Right atrium auricular region (tissue), 2 donors: ENCODE measurements at places on chromosomes 5 and 9. TPM values are rescaled to one million over a fixed set of nuclear protein-coding genes. Genes with fewer than 3 reads are reported as not detected.

- no peak for DNase-seq
These were observed 25.9 kb downstream of the CDC42SE2 start for GRCh38 chr5:131289738-131290137.

DNA sequence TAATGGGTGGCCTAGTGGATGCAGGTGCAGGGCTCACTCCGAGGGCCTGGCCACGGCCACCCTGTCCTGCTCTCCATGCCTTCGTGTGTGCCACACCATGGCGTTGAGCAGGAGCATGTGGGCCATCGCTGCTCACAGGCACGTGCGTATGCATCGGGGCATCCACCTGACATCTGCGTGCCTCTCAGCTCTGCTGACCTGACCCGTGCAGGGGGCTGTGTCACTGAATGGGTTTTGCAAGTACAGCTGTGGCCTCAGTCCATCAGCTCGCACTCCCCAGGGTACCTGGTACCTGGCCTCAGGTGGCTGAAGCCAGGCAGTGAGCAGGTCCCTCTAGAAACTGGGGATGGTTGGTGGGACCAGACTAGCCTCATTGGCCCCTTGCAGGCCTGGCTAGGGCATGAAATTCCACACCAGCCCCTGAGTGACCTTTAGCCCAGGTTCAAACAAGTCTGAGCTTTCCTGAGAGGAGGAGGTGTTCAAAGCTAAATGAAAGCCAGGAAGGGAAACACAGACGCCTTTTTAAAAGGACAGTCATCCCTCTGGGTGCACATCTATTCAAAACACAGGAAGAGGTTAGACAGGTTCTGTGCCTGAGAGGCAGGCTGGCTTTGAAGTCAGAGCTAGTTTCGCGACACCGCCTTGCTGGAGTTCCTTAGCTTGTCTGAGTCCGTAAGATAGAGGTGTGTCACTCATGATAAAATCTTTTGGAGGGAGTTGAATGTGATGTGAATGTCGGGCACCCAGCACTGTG is 74.0 kb downstream of the MACROH2A1 start:
- no peak for DNase-seq

DNA sequence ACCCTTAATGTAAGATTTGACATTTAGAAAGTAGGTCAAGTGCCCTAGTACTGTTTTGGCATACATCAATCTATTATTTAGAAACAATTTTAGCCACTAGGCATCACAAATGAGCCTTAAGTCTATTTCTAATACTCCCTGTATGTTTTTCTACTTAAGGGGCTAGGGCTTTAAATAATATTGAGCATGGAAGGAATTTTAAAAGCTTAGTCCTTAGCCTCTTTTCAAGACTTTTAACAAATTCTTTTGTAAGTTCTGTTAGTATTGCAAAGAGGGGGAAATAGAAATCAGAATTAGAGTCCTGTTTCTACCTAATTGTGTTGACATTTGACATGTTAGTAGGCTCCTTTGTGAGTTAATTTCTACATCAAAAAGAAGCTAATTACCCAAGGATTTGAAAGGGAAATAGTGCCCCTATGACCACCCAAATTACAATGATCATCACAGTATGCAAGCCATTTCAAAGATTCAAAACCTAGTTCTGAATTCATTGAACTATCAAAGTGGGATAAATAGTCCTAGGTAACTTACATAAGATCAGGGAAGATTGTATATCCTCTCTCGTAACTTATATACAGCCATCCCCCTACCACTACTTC is 647.8 kb upstream of the ACO1 start:
- no peak for DNase-seq

Gene EPB41L4A
- 13.8 TPM for total RNA-seq
